MM.1S (cell line): ENCODE measurements at places on chromosomes 2 and 18.
A peak's percentile ranks its signal among the peaks of the same experiment; 100 is the strongest.

DNA sequence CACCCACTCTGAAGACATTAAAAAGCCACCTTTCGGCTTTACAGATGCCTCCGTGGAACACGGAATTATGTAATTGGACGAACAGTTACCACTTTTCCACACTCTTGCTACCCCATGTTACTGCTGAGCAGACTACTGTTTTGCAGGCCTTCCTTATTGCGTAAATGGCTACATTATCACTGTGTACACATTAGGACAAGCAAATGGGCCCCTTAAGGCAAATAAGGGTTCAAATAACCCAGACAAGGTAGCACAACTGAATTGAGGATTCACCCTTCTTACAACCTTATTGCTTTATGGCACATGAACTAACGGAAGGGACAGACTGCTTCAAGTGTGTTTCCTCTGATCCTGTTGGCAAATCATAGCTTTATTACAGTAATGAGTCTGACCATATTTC is 832.2 kb upstream of the FANCL start:
- no peak for DNase-seq

GRCh38 chr2:96506907-96507240 is 1.7 kb upstream of the NEURL3 start:
- no peak for DNase-seq

DNA sequence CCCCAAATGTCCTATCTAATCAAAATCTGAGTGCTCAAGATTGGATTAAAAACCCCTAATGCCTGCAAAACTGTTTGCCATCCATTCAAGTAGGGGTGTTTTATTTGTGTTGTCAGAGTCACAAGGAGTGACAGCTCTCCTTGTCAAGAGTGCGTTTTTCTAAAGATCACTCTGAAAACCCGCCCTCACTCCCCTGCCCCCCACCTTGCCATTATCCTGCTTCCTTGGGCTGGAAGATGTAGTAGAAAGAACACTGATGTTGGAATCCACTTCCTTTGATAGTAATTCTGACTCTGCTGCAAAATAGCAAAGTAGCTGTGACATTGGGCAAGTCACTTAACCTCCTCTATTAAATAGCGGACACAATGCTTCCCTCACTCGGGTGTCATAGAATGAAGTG is 155.6 kb downstream of the TSN start:
- DNase-seq: no peak

DNA sequence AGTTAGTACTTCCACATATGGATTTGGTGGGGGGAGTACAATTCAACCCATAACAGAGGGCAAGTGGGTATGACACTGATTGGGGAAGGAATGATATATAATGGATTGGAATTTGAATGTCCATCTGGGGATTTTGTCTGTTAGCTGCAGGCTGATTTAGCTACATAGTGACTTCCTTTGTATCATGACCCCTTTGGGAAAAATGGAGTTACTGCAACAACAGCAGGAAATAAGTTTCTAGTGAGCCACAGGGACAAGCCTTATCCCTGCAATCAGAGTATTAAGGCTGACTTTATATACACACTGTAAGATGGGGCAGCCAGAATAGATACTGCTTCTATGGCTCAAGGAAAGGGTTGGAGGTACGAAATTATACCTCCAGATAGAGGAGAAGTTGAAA is 404.4 kb upstream of the MEIS1 start:
- DNase-seq: no peak

DNA sequence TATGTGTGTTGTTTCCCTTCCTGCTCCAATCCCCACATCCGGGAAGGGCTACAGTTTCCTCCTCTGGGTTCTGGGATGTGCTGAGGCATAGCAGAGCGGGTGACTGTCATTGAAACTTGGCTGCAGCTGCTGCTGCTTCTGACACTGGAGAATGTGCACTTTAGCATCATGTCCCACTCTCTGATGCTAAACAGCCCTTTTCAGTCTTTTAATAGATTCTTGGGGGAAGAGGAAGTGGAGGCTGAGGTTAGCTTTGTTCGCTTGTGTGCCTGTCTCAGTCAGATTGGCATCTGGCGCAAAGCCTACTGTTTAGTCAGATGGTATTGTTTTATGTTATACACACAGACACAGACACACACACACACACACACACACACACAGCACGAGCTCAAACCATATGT is 136.5 kb upstream of the RND3 start:
- DNase-seq: peak; percentile 45
